ENCODE measurements at places on chromosomes 1 and 21.

GRCh38 chr1:218665221-218665620 is 320.1 kb downstream of the TGFB2 start:
- peak; percentile 63 for DNase-seq

DNA sequence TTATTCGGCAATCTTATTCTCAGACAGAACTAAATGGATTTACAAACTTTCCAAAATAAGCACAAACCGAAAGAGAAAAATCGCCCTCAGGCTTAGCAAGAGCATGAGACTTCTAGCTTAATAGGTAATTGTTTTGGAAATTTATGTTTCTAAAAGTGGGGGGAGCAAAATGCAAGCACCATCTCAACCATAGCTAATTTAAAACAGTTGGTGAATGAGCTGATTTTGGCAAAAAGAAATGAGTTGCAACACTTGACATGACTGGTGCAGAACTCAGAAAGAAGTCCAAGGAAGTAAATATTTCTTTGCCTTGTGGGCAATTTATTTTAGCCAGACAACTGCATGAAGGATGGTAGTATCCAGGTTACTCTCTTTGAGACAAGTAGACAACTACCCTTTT is 71.5 kb upstream of the PTGFR start:
- no peak for DNase-seq

GRCh38 chr1:109891930-109892329 is 18.7 kb upstream of the CSF1 start:
- DNase-seq = no peak

GRCh38 chr1:204041232-204041767 is 31.6 kb upstream of the SOX13 start:
- no peak for DNase-seq

DNA sequence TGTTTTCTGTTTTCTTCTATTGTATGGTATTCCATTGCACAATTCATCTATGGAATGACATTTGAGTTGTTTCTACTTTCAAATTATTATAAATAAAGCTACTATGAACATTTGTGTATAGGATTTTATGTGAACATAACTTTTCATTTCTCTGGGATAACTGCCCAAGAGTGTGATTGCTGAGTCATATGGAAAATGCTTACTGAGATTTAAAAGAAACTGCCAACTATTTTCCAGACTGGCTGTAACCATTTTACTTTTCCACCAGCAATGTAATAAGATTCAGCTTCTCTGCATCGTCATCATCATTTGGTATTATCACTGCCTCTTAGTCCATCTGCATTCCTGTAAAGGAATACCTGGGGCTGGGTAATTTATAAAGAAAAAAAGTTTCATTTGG is 779.6 kb upstream of the PRMT6 start:
- DNase-seq = no peak

- DNase-seq = no peak
Observed at GRCh38 chr1:52281518-52281917, 84.5 kb downstream of the CC2D1B start.

Data from pons (tissue), 1 donor.